Right cardiac atrium (tissue), 5 donors: ENCODE measurements at places on chromosomes 3 and 15. TPM values are rescaled to one million over a fixed set of nuclear protein-coding genes. Genes with fewer than 3 reads are reported as not detected.

Gene ADAMTSL3
- total RNA-seq: 47.3 TPM

Gene GNAT1
- total RNA-seq: not detected

Gene MYZAP
- 620 TPM for total RNA-seq

Gene SYNPR
- total RNA-seq: 8.2 TPM

Gene UNC13C
- 0.25 TPM for total RNA-seq

Gene ANKRD63
- total RNA-seq: 5.0 TPM

Gene PLA2G4F
- total RNA-seq: not detected

Gene ACKR4
- 5.2 TPM for total RNA-seq

Gene ALS2CL
- 33.1 TPM for total RNA-seq

Gene DPPA2
- not detected for total RNA-seq

Gene SPESP1
- 2.0 TPM for total RNA-seq

Gene PYGO1
- 7.2 TPM for total RNA-seq

Gene ACTC1
- total RNA-seq: 14,744 TPM

Gene ECE2
- 4.8 TPM for total RNA-seq

Gene RNF111
- total RNA-seq: 29.4 TPM

Gene GOLGA8M
- 2.3 TPM for total RNA-seq

Gene LSM3
- 16.5 TPM for total RNA-seq

Gene MFGE8
- total RNA-seq: 200 TPM

Gene MINDY2
- total RNA-seq: 29.5 TPM

Gene RASL12
- 88.0 TPM for total RNA-seq

Gene CACNA1D
- total RNA-seq: 10.7 TPM

Gene GNB4
- 67.3 TPM for total RNA-seq

Gene TWF2
- 51.5 TPM for total RNA-seq

Gene CASR
- total RNA-seq: not detected

Gene DAPK2
- total RNA-seq: 83.5 TPM

Gene GREM1
- total RNA-seq: 0.20 TPM

Gene CFAP20DC
- 0.28 TPM for total RNA-seq

Gene ADCY5
- 220 TPM for total RNA-seq

Gene MAPK6
- 22.3 TPM for total RNA-seq

Gene GPR87
- not detected for total RNA-seq

Gene ITIH1
- not detected for total RNA-seq
